ENCODE measurements at places on chromosomes 5 and 9.

GRCh38 chr5:90386099-90386710 is 23.4 kb downstream of the CETN3 start:
- DNase-seq: peak; percentile 19

- DNase-seq: no peak
These were observed 20.8 kb upstream of the DOLPP1 start for GRCh38 chr9:129059796-129060785.

DNA sequence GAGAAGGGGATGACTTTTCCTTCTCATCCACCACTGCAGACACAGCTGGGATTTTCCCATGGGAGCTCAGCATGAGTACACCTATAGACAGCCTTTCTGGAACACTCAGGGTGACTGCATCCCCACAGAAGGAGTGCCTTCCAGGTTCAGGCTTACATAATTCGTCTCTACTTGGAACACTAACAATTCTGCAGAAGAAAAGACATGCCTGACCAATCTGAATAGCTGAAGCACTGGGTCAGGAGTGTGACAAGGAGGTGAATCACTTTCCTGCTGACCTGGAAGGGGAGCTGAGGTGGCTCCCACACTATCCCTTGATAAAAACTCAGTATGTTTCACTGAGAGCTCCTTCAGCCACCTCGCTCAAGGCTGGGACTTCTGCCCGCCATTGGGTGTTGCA is 425.3 kb downstream of the TLR4 start:
- no peak for DNase-seq

DNA sequence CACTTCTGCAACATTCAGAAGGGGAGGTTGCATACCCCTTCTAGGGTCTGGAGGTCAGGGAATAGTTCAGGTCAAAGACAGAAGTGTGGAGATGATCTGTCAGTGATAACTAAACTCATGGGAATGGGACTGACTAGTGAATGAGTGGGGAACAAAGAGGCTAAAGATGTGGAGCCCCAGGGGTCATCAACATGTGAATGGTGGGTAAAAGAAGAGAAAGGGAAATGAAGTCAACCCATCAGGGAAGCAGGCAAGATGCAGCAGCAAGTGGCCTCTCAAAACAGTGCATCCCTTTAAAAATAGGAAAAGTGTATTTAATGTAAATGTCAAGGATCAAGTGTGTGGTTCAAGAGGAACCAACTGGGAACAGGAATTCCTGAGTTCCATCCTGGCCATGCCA is 69.9 kb downstream of the PLPPR1 start:
- DNase-seq: no peak
